ENCODE measurements at places on chromosomes 11 and 22.
A peak's percentile ranks its signal among the peaks of the same experiment; 100 is the strongest.

- DNase-seq, result no peak
Measured at GRCh38 chr11:82494988-82495432, 238.7 kb downstream of the FAM181B start.

- no peak for DNase-seq
Measured at GRCh38 chr11:5036669-5037068, 9.7 kb upstream of the OR52J3 start.

DNA sequence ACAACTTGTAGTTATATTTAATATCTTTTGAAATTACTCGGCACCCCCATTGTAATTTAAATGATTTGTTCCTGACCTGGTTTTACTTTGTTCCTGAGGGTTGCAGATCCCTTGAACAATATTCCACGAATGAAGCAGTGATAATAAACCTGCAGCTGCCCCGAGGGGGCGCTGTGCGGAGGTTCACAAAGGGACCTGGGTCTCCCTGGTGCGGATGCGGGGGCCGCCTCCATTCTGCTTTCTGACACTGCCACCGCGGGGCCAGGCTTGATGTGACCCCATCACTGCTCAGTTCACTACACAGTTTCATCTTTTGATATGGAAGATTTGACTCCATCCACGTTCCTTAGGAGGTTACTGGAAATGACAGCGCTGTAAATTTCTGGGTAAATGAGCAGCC is 62.9 kb upstream of the PRODH start:
- DNase-seq, result no peak

DNA sequence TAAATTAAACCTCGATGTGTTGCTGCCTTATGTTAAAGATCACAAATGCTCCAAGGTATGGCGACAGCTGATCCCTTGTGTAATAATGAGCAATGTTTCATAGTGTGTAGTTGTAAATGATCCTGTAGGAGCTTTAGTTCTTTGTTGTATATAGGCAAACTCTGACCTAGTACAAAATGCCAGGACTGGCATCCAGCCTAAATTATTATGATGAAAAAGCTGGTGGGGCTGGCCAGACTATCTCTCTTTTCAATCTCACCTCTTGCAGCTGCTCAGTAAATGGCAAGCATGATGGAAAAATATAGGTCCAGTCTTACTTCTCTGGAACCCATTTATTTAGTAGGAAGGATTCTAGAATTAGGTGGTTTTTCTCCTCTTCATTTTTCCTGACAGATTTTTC is 345.1 kb upstream of the C11orf87 start:
- DNase-seq, result no peak

- DNase-seq, result no peak
Measured at GRCh38 chr11:39990421-39990831, 1469.0 kb downstream of the LRRC4C start.

DNA sequence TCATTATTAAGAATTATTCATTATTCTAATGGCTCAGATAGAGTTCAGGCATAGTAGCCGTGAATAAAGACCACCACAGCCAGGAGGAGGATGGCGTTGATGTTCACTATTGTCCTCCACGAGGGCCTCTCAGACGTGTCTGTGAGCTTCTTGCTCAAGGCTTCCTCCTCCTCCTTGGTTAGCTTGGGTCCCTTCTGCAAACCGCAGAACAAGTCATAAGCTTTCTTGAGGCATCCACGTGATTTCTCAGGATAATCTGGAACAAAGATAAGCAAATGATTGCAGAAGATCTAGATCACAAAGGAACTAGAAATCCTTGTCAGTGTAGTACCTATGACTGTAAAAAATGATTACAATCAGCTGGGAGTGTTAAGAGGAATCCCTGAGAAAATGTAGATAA is 13.6 kb upstream of the RFPL2 start:
- DNase-seq, result no peak

DNA sequence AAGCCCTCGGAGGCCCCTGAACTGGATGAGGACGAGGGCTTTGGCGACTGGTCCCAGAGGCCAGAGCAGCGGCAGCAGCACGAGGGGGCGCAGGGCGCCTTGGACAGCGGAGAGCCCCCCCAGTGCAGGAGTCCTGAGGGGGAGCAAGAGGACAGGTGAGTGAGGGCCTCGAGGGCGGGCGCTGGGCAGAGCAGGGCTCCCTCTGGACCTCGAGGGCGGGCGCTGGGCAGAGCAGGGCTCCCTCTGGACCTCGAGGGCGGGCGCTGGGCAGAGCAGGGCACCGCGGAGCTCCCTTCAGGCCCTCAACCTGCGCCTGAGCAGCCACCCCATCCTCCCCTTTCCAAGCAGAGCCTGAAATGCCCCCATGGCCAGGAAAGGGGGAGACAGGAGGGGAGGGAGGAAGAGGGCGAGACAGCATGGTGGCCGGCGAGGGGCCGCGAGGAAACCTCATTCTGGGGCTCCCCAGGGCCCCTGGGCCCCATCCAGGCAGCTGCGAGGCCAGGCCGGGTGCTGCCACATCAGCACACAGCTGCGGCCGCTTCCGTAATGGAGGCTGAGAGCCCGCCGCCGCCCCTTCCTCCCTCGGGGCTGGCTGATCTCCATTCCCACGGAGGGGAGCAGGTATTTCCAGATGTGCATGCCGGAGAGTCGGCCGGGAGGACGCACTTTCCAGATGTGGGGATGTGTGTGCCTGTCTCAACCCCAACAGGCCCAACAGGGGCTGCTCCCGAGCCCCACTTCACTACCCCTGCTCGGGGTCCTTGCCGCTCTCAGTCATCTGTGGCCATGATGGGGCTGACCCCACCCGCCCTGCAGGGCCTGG is 10.0 kb downstream of the PRR33 start:
- no peak for DNase-seq

- peak; percentile 48 for DNase-seq
Measured at GRCh38 chr11:134360050-134360835, 28.5 kb downstream of the GLB1L2 start.

DNA sequence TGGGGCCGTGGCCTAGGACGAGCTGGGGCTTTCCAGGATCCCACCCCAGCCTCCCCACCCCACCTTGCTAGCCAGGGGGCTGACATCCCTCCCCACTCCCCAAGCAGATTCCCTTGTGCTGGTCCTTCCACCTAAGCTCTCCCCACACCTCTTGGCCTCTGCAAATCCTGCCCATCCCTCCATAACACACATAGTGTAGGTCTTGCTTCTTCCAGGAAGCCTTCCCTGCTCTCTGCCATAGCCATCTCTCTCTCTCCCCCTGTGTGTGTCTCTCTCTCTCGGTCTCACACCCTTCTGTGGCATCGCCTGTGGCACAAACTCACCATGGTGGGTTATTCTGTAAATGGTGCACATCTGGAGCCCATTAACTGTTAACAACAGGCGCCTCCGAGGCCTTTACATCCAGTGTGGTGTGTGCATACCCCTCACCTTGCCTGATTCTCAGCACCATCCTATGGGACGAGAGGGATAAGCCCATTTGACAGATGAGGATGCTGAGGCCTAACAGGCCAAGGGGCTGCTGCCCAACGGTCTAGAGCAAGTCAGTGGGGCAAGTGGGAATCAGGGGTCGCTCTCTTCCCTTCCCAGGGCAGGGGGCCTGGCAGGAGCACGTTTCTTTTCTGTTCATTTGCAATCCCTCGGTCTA is 22.2 kb upstream of the PICK1 start:
- no peak for DNase-seq

- no peak for DNase-seq
Measured at GRCh38 chr11:129605815-129606214, 209.8 kb upstream of the TMEM45B start.

DNA sequence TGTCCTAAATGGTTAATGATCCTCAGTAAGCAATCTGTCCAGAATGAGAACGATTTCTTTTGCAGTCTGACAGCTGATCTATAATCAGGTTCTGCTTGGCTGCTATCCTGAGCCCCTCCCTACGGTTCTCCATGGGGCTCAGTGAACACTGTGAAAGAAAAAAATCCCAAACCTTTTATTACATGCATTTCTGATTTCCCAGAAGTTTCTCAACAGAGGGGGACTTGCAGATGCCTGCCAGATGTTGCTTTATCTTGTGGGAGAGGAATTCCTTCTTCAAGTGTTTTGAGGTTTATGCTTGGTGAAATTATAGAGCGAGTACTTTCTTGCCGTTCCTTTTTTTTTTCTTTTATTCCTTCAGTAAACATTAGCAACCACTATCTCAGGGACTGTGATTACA is 531.9 kb upstream of the ISX start:
- no peak for DNase-seq

GRCh38 chr22:26713823-26714449 is 56.5 kb downstream of the MIAT start:
- no peak for DNase-seq

DNA sequence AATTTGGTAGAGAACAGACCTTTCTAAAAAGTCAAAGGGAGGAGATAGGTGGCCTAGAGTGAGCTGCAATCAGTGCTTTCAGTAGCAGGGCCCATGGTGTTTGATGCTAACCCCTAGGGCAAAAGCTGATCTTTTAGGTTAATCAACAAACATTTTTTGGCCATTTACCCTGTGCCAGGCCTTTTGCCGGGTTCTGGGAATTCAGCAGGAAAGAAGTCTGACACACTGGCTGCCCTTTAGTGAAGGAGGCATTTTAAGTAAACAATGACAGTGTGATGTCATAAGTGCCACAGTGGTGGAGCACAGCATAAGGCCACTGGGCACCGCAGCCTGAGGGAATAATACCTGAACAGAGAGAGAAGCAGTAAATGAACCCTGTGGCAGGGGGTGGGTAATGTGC is 29.0 kb downstream of the C22orf31 start:
- no peak for DNase-seq

- no peak for DNase-seq
Measured at GRCh38 chr11:109972181-109972715, 120.9 kb upstream of the ZC3H12C start.

- no peak for DNase-seq
Measured at GRCh38 chr22:19173047-19174035, 5.2 kb downstream of the SLC25A1 start.

DNA sequence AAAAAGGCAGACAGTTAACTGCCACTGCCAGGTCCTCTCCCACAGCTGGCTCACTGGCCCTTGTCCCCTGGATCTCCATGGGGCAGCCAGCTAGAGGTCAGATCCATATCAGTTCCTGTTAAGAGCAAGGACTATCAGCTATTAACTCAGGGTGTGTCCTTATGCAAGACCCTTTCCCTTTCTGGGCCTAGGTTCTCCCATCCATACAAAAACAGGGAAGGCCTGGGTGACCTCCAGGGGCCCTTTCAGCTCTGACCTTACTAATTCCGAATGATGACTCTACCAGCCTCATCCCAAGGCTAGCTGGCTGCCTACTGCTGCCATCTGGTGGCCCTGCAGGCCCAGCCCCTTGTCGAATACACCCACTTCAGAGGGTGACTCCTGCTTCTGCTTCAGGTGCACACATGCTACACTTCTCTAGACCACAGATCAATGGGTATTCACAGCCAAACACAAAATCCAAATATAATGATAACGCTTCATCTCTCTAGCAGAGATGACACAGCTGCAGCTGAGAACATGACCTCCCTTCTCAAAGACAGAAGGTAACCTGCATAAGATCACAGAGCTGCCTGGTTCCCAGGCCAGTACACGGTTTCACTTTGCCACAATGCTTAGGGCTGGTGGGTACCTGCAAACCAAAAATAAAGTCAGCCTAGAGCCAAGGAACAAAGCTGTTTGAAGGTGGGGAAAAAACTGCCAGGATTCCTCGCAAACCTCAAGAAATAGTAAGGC is 34.1 kb downstream of the SERGEF start:
- no peak for DNase-seq

GRCh38 chr22:48235744-48236143 is 1473.3 kb downstream of the TBC1D22A start:
- DNase-seq, result no peak

GRCh38 chr11:86068138-86068871 is 579 bp downstream of the PICALM start:
- peak; percentile 61 for DNase-seq

GRCh38 chr11:6655790-6656583 is at the start of gene DCHS1:
Gene DCHS1, minus strand, starts transcription at chr11:6655809. Its CDS starts 14,196 bp downstream, at chr11:6641613.
- no peak for DNase-seq

GRCh38 chr11:16095756-16096155 is 260.6 kb downstream of the SOX6 start:
- no peak for DNase-seq

GRCh38 chr11:105070306-105070705 is 25.2 kb upstream of the CARD16 start:
- no peak for DNase-seq

DNA sequence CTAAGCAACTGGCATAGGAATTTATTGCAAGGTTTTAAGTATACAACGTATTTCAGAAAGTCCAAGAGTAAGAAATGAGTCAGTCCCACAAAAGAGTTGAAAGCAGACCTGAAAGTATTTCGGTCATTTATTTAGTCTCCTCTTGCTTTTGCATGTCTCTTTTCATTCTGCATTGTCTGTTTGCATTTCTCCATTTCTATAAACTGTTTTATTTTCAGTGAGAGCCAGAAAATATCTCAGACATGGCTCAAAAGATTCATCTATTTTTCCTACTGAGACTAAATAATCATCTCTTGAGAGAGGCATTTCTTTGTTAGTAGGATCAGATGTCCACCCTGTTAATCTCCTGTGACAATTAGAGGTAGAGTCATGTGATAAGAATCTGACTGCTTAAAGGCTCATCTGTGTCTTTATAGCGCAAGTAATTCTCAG is 219.1 kb upstream of the CCDC179 start:
- DNase-seq, result no peak

- DNase-seq, result no peak
Measured at GRCh38 chr11:13210424-13210823, 67.2 kb upstream of the BMAL1 start.

DNA sequence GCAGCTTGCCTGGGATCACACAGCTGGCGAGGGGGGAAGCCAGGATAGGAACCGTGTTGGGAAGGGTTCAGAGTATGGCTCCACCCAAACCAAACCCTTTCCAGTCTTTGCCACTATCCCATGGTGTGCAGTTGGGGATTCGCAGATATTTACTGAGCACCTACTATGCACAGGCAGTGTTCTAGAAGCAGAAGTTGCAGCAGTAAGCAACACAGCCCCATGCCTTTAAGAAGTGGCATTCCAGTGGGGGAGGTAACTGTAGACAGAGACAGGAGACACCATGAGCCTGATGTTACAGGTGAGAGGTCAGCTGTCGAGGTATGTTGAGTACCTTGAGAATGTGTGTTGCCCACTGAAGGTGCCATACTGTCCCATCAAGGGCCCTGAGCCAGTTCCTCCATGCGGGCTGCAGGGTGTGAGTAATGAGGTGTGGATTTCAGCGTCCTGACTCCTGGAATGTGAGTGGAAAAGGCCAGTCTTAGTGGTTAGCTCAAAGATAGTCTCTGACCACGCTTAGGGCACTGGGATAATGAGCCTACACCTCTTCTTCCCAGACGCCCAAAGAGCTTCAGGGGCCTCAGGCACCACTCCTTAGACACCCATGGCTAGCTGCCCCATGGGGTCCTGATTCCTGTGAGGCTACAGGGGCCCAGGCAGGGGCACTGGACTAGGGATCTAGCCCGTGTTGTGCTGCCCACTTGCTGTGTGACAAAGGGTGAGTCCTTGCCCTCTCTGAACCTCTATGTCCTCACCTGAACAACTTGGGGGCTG is 71.8 kb upstream of the TP53I11 start:
- DNase-seq, result no peak

DNA sequence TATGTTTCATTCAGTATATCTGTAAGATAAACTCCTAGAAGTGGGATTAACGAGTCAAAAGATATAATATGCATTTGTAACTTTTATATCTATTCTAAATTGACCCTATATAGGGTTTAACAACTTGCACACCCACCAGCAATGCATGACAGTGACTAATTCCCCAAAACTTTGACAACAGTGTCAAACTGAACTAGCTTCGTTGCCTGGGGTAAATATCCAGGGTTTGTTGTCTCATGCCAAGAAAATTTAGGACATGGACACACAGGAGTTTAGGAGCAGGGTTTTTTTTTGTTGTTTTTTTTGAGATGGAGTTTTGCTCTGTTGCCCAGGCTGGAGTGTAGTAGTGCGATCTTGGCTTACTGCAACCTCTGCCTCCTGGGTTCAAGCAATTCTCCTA is 5.1 kb downstream of the SNU13 start:
- DNase-seq, result no peak

GRCh38 chr11:75795276-75796090 is 19.5 kb upstream of the UVRAG start:
- DNase-seq, result no peak

All from stimulated activated naive CD4-positive, alpha-beta T cell (primary cell).